ENCODE measurements at places on chromosomes 11 and 22. TPM values are rescaled to one million over a fixed set of nuclear protein-coding genes. Genes with fewer than 3 reads are reported as not detected.

DNA sequence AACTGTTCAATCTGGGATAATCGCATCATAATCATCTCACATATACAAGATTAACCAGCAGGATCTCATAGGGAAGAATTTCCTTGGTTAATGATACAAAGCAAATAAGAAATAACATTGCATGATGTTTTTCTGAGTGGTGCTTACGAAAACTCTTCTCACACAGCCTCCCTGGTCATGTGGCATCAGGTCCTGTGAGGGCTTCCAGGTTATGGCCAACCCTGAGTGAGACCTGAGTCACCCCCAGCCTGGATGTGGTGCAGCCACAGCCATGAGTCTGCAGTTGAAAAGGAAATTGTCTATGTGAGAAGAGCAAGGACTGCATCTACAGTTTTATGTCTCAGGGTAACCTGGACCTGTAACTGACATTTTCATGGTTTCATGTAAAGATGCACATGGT lies 90.5 kb upstream of the XKR3 start:
- no peak for DNase-seq

GRCh38 chr22:19386248-19386647 lies 45.3 kb downstream of the HIRA start:
- DNase-seq = no peak

DNA sequence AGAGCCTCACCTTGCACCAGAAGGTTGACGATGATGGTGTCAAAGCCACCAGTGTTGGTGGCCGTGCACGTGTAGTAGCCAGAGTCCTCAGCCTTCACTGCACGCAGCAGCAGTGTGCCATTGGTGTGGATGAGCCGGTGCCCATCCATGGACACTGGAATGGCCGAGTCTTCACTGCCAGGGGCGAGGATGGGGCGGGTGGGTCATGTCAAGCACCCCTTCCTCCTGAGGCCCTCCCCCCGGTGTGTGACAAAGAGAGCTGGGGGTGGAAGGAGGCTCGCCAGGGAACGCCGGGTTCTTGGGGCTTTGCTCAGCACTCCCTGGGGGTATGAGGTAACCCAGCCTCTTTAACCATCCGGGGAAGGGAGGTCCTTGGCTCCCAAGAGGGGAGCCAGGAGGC lies 111.6 kb downstream of the CEP164 start:
- DNase-seq = no peak

DNA sequence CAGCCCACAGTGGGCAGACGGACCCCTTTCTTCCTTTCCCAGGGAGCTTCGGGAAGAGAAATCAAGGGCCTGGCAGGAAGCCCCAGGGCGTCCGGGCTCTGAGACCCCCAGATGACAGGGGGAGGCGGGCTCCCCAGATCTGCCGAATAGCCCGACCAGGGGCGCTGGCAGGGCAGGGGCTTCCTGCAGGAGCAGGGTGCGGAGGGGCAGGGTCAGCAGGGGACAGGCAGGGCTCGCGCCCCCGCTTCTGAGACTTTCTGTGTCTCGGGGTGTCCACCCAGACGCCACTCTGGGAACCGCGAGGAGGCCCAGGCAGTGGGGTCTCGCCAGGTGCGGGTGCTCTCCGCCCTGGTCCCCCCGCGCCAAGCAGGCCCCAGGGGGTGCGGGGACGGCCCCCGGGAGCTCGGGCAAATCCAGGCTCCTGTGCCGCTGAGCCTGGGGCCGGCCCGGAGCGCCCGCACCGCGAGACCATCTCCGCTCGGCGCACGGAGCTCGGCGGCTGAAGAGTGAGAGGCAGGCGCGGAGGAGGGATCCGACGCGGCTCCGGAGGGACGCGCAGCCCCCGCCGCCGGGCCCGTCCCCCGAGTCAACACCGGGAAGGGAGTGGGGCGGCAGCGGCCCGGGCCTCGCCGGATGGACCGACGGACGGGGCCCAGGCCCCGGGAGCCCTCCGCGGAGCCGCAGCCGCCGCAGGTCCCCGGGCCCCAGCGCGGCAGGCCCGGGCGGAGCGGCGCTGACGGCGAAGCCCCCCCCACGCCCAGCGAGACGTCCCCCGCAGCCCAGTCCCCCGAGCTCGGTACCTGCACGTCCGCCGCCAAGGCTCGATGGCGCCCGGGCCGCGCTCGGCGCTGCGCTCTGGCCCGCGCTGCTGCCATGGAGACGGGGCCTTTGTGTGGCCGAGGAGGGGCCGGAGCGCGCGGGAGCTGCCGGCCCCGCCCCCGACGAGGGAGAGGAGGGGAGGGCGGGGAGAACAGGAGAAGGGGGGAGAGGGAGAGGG lies at the start of gene PLXNB2:
PLXNB2 (minus strand) TSS at position 894 of the 997 bp plus-strand sequence. CDS start 17,062 bp downstream, outside the sequence.
- peak; percentile 86 for DNase-seq

The GSTT2 gene
- total RNA-seq = not detected

The FAT3 gene
- total RNA-seq = 14.3 TPM

- DNase-seq = no peak
Observed at GRCh38 chr22:40593460-40594273, 42.9 kb downstream of the MRTFA start.

- peak; percentile 95 for DNase-seq
Observed at GRCh38 chr11:62842171-62842741, 2.9 kb upstream of the WDR74 start.

The OR51A7 gene
- total RNA-seq = not detected

DNA sequence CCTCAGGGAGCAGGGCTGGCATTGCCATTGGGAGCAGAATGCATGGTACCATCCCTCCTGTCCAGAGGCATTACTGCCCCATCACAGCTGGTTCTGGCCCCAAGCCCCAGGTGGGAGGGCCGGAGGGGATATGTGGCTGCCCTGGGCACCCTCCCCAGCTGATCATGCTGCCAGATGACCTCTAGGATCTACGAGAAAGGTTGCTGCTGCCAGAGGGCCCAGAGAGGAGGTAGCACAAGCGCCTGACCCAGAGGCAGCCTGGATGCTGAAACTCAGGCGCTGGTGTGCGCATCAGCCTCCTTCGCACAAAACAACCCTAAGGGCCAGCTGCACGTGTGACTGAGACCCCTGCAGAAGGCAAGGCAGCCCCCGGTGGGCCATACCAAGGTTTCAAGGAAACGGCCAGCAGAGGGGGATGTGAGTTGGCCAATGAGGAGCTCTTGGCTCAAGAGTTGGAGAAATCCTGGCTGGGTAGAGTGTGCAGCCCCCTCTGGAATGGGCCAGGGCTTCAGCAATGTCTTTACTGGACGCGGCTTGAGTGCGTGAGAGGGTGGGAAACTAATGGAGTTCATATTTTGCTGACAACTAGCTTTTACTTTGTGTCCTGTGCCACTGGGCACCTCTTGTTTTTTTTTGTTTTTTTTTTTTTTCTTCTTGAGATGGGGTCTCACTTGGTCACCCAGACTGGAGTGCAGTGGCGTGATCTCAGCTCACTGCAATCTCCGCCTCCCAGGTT lies 88.3 kb upstream of the PARVA start:
- DNase-seq = no peak

DNA sequence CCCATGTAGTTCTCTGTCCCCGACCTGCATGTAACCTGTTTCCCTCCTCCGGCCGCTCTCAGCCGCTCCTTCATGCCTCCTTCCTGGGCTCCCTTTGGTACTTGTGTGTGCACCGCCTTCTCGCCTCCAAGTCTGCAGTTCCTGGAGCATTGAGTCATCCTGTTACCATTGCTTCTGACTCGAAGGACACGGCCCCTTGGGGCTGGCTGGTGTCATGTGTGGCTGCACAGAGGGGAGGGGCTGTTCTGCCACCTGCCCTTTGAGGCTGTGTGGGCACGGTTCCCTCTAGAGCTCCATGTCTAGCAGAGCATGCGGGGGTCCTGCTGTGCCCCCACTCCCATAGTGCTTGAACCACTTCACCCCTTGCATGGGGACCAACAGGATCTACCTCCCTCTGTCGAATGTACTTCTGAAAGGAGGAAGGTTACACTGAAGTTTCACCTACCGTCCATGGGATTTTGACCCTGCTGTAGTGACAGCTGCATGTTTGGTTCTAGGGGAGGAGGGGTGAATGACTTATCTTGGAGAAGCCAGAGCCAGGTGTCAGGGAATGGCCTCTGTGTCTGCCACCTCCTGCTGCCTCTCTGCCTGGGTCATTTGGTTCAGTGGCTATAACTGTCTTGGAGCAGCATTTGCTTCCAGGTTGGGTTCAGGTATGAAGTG lies 39.6 kb downstream of the BCR start:
- peak; percentile 82 for DNase-seq

GRCh38 chr11:7672276-7672959 lies 882 bp downstream of the CYB5R2 start:
- DNase-seq = no peak

The AIFM3 gene
- total RNA-seq = 2.7 TPM

DNA sequence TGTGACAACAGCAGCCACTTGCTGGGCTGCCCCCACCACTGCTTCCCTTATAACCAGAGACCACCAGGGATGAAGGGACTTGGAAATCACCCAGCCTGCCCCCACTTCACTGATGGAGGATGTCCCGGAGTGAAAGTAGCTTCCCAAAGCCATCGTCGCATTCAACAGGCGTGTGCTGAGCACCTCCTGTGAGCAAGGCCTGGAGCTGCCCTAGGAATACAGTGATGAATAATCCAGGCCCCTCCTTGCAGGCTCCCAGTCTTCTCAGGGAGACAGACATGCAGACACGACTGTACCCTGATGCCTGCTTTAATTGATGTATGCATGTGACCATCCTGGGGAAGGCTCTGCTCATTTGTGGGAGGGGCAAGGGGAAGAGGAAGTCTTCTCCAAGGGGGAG lies 22.6 kb downstream of the PTPN5 start:
- no peak for DNase-seq

The CTSW gene
- total RNA-seq = not detected

DNA sequence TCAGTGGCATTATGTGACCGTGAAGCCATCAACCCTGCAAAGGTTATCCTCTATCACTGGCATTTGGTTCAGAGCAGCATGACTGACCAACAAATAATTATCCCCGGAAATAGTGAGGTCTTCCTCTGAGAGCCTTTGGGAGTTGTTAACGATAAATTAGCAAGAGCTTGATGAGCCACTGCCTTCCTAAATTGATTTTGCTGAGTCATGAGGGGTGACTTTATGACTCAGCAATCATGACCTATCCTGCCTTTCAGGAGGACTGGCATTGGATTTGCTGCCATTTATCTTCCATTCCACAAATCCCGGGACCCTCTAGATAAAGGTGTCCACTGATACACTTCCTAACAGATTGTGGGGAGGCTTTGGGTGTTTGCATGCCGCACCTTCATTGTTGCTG lies 80.8 kb upstream of the MTNR1B start:
- DNase-seq = no peak

The RIBC2 gene
- total RNA-seq = 10.6 TPM

DNA sequence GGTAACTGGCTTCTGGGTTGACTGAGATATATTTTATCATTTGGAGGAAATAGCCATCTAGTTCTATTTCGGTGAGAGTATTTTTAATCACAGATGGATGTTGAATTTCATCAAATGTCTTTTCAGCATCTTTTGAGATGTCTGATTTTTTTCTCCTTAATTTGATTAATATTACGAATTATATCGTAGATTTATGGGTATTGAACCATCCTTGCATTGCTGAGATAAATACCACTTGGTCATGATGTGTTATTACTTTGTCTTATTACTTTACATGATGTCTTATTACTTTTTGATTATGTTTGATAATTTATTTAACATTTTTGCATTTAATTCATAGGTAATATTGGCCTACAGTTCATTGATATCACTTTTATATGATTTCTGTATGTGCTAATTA lies 78.8 kb upstream of the PARVA start:
- no peak for DNase-seq

DNA sequence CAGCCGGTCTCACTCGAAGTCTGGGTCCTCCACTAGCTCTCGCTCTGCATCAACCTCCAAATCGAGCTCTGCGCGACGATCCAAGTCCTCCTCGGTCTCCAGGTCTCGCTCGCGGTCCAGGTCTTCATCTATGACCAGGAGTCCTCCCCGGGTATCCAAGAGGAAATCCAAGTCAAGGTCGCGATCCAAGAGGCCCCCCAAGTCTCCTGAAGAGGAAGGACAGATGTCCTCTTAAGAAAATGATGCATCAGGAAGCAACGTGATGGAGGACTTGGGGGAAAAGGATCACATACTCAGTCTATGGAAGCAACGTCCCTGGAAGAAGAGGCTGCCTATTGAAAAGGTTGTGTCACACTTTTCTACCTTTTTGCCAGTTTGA lies 1.1 kb downstream of the SRSF8 start:
- DNase-seq = no peak

- no peak for DNase-seq
Observed at GRCh38 chr11:119853581-119854360, 124.8 kb upstream of the NECTIN1 start.

The MPZL2 gene
- 4.1 TPM for total RNA-seq

- no peak for DNase-seq
Observed at GRCh38 chr22:19166421-19166820, 12.1 kb downstream of the SLC25A1 start.

- DNase-seq = no peak
Observed at GRCh38 chr11:68077617-68078582, 39.1 kb downstream of the TCIRG1 start.

GRCh38 chr11:123429913-123430720 lies at the start of gene GRAMD1B:
Gene GRAMD1B, plus strand, starts transcription at chr11:123430269. Its CDS starts 524 bp downstream, at chr11:123430793.
- peak; percentile 93 for DNase-seq

The LMF2 gene
- total RNA-seq = 60.3 TPM

- no peak for DNase-seq
Observed at GRCh38 chr11:57798905-57799559, 37.4 kb downstream of the CTNND1 start.

The TTC36 gene
- total RNA-seq = 0.42 TPM

The MFRP gene
- not detected for total RNA-seq

GRCh38 chr22:29079218-29079901 lies 6.5 kb downstream of the KREMEN1 start:
- no peak for DNase-seq

GRCh38 chr22:26576026-26576680 lies 13.8 kb downstream of the TPST2 start:
- DNase-seq = no peak

DNA sequence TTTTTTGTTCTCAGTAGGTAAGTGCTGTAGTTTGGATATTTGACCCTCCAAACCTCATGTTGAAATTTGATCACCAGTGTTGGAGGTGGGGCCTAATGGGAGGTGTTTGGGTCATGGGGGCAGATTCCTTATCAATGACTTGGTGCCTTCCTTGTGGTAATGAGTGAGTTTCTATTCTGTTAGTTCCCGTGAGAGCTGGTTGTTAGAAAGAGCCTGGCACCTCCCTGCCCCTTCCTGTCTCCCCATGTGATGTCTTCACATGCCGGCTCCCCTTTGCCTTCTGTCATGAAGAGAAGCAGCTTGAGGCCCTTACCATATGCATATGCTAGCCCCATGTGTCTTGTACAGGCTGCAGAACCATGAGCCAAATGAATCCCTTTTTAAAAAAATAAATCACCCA lies 138.3 kb downstream of the TMEM135 start:
- DNase-seq = peak; percentile 49

The RIMBP3C gene
- 0.53 TPM for total RNA-seq

The ESRRA gene
- total RNA-seq = 34.5 TPM

The PATZ1 gene
- total RNA-seq = 49.2 TPM

The BTBD18 gene
- total RNA-seq = not detected

DNA sequence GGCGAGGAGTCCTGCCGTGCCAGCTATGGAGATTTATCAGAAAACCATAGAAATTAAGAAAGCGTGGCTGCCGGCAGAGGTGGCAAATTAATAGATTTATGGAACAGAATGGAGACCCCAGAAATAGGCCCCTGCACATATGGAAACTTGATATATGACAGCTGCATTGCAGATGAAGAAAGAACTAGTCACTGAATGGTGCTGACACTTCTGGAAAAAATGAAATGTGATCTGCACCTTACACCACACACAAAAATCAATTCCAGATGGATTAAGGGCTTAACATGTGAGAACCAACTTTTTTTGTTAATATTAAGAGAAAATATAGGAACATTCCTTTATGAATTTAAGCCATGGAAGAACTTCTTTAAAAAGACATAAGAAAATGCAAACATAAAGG lies 40.3 kb upstream of the TSKU start:
- DNase-seq = no peak

All from endodermal cell (in vitro differentiated cells).